ENCODE measurements at places on chromosomes 11 and 22.

DNA sequence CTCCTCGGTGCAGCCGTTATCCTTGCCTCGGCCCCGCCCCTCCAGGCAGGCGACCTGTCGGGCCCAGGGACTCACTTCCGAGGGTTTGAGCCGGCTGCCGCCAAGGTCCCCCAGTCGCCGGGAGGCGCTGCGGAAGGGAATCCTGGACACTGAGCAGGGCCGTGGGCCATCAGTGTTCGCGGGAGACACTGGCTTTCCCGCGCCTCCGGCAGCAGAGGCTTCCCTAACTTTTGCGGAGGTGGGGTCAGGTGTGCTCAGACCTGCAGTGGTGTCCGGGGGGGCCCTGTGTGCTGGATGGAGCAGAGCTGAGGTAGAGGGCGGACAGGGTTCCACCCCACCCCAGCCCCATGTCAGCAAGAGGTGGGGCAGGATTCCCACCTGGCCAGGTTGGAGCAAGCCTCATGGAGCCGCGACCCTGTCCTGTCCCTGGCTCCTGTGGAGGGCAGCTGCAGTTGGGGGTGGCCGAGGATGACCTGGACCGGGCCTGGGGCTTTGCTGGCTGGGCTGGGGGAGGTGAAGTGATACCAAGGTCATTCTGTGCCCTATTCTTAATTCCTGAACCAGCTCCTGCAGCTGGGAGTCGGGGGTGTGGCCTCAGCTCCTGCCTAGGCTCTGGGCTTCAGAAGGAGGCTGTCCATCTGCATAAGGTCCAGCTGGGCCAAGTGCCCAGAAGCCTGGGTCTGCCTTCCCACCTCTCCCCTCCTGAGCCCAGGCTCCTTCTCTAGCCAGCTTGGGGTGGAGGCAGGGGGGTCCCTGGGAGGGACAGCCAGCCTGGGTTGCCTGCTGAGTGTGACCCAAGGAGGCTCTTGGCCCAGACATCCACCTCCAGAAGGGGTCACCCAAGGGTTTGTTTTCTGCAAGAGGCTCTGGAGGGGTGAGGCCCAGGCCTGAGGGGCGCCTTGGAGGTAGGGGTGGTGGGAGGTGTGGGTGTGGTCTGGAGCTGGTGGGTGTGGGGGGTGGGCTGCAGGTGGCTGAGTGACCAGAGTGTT is 8.4 kb downstream of the TSPAN4 start:
- no peak for DNase-seq

DNA sequence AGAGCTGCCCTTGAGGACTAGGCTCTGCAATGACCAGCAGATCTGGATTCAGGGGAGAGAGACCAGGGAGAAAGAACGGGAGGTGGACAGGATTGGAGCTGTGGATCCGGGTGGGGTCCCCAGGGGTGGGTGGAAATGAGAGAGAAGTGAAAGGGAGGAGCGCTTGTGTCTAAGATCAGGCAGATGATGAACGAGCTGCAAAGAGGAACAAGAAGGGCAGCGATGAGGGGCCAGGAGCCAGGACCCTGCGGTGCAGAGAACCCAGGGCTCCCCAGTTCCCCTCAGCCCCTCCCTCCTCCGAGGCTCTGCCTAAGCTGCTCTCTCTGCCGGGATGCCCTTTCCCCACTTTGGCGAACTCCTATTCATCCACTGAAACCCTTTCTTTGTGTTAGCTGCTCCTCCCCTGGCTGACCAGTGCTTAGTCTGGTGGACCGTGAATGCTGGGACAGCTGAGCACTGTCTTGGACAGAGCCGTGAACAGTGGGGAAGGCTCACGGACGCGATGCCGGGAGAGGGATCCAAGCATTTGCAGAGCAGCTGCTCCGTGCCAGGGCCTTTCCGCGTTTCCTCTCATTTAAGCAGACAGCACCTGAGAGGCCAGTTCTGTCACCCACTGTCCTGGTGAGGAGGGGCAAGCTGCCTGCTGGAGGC is 35.9 kb downstream of the SHISAL1 start:
- DNase-seq: no peak

- no peak for DNase-seq
These were observed 34.6 kb downstream of the PRDM10 start for GRCh38 chr11:129967996-129968395.

DNA sequence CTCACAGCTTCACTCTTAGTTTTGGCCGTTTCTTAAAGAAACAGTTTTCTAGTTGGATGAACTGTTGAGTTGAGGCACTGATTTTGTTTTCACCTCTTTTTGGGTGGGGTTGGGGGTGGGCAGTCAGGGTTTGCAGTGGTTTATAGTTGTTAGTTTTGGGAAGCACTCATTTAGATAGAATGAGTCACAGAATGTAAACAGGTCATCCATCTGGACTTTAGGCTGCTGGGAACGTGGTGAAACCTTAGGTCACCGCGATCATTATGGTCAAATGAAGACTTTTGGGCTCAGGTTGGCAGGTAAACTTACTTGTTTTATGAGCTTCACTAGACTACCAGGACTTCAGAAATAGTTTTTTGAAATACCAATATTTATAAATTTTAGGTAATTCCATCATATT is 48.4 kb downstream of the CSTPP1 start:
- no peak for DNase-seq

DNA sequence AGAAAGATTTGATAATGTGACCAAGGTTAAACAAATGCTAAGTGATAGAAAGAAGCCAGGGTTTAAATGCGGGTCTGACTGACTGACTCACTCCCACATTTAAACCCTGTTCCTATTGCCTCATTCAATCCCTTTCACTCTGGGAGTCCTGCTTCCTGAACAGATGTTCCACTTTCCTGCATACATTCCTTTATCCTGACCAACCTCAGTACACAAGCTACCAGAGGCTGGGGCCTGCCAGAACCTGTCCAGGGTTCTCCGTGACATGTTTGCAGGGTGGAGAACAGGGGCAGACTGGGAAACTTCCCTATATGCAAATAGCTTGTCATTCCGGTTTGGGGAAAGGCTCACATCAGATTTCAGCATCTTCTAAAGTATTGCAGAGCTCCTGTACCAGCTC is 3.0 kb upstream of the ANKK1 start:
- no peak for DNase-seq

- peak; percentile 34 for DNase-seq
These were observed 968 bp upstream of the TMEM109 start for GRCh38 chr11:60912851-60913528.

- no peak for DNase-seq
These were observed 32.8 kb downstream of the ARHGAP20 start for GRCh38 chr11:110679323-110679975.

All from activated T-cell treated with anti-CD3 and anti-CD28 coated beads, Interleukin-2, amount 50 U/mL, for 24 hours (primary cell).